ENCODE measurements at places on chromosomes 2 and 18.

GRCh38 chr2:238644095-238645081 is 203.5 kb upstream of the TWIST2 start:
- peak; percentile 82 for DNase-seq

- DNase-seq: no peak
Observed at GRCh38 chr18:9217743-9218451, 81.3 kb downstream of the ANKRD12 start.

DNA sequence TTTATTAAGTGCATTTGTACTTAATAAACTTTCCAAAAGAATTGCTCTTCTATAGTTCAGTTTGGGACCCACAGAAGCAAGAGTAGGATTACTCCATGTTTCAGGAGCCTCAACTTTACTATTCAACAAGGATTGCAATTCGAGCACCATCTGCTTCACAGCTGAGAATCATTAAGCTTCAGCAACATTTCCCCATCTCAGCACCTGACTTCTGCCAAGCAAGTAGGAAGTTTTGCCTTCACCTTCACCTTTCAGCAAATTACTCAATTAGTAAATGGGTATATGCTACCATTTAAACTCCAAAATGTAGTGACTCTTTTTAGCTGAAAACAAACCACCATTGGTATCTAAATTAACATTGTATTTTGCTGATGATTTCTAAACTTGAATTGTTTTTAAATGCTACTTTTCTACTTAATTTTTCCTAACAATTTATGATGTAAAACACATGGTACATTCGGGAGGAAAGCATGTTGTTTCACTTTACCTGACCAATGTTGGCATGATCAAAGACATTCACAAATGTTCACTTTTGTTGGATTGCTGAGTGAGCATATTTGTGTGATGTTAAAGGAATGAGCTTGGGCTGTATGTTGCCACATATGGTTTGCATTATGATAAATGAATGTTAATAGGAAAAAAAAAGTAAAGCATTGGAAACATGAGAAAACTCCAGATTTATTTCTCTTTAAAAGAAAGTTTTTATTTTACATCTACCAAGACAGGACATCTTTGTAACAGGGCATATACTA is 159.2 kb downstream of the GULP1 start:
- DNase-seq: peak; percentile 78

GRCh38 chr2:49177194-49177593 is 22.9 kb upstream of the FSHR start:
- DNase-seq: no peak

DNA sequence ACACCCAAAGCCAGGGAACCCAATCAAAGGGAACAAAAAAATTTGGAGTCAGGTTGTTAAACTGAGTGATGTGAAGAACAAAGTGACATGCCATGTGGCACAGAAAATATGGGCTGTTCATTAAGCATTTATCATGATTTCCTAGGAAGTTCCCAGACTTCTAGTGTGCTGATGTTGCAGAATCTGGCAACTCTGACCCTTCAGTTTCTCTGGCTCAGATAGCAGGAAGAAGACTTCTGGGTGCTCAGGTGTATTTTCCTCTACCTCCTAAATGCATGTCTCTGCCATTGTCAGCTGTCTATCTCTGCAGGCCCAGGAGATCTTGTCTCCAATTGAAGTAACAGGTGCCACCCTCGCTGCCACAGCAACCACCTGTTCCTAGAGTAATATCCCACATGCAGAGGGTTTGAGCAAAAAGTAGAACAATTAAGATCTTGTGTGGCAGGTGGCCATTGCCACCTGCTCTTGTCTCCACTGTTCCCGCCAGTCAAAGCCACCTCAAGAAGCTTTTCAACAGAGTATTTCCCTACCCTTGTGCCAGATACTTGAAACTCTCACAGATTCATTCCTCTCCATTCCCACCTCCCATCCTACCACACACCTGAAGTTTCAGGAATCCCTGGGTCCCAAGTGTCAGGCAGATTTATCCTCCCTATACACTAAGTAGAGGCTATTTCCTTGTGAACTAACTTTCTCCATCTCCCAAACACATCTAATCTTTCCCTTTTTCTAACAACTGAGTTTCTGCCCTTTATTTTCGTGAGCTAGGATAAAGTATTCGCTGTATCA is 533.7 kb upstream of the CHAC2 start:
- no peak for DNase-seq

- no peak for DNase-seq
Observed at GRCh38 chr2:10738192-10738591, 16.8 kb downstream of the ATP6V1C2 start.

DNA sequence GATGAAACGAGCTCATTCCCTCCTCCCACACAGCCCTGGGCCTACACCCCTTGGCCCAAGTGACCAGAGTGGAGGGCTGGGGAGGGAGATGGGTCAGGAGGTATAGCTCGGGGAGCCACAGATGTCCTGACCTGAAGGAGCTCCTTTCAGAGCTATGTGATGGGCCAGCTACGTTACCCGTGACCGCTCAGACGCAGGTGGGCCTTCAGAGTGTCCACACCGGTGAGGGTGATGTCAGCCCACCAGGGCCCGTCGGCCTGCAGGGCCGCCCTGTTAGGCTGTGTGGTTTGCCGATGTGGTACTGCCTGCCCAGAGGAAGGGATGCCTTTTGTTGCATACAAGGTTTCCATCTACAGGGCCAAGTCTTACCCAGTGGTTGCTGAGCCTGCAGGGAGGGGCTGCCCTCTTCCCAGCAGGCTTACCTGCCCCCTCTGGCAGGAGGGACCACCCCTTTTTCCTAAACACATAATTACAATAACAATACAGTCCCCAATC is 41.8 kb upstream of the FOSL2 start:
- no peak for DNase-seq

GRCh38 chr2:101344137-101344536 is 35.6 kb upstream of the RNF149 start:
- no peak for DNase-seq

DNA sequence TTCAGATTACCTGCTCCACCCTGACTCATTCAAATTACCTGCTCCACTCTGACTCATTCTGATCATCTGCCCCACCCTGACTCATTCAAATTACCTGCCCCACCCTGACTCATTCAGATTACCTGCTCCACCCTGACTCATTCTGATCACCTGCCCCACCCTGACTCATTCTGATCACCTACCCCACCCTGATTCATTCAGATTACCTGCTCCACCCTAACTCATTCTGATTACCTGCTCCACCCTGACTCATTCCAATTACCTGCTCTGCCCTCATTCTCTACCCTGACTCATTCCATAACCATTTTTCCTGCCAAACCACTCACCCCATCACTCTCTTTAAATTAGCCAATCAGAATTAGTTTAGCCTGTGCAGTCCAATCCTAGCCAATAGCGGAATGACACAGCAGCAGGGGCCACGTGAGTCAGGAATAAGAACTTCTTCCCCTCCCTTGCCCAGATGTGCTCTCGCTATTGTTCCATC is 26.2 kb downstream of the CFAP53 start:
- no peak for DNase-seq

DNA sequence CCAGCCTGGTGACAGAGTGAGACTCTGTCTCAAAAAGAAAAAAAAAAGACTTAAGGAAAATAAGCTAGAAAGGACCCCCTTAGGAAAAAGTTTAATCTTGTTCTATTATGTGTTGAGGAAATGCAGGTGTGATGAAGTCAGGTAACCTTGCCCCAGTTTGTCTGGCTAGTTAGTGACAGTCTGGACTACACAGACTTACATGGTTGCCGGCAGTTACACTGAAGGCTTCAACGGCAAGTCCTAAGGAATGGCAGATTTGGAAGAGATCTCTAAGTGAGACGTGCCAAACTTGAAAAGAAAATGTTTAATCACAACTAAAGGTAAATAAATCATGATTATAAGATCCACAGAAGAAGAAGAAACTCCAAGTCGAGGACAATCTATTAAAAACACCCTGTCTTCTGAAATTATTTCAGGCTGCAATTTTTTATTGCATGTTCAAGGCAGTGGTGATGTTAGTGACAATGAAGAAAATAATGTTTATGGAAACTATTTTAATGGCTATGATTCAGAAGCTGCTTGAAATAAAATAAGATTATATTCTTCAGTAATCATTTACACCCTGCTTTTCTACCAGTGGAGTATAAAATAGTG is 84.2 kb downstream of the TTC27 start:
- DNase-seq: peak; percentile 61

DNA sequence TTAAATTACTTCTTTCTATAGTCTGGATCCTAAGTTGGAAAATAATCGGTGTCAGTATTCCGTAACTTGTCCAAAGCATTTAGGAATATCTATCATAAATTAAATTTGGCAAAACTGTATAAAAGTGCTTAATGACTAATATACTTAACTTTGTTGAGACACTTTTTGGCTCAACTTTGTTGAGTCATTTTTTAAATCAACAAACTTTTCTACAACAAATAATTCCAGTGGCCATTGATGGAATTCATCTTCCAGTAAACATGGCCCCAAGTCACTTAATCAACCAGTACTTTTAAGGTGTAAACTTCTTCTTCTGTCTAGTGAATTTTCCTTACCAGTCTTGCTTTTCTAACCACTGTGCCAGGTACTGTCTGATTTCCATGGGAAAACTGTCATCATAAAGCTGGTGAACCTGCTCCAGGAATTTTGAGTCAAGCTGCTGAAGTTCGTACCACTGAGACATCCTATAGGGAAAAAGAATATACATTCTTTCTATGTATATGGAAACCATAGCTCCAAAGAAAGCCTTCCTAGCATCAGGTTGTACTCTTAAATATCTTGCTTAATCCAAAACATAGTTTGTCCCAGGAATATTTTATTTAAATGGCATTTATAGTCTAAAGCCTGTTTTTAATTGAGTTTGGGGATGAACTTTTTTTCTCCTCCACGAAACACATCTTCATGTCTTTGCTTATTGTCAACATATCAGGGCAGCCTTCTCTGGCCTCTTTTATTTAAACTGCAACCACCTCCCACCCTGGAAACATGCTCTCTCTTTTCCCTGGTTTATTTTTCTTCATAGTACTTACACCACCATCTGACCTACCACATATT is 4.2 kb downstream of the STAT1 start:
- DNase-seq: no peak

DNA sequence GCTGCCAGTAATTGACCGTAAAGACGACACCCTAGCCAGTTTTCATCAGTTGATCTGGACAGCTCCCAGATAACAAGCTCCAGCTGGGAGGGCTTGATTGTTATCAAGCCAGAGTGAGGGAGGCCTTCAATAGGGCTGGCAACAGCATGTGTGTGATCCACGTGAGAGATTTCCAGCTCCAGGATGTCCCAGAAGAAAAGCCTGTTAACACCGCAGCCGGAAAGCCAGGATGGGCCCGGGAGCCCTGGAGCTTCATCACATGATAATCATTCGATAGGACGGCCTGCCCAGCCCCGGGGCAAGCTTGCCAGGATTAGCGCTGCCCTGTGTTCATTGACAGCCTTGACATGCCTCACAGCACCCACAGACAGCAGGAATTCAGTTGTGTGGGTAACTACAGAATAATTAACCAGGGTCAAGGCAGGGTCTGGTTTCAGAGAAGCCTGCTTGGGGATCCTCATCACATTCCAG is 182.5 kb downstream of the C1D start:
- peak; percentile 46 for DNase-seq

DNA sequence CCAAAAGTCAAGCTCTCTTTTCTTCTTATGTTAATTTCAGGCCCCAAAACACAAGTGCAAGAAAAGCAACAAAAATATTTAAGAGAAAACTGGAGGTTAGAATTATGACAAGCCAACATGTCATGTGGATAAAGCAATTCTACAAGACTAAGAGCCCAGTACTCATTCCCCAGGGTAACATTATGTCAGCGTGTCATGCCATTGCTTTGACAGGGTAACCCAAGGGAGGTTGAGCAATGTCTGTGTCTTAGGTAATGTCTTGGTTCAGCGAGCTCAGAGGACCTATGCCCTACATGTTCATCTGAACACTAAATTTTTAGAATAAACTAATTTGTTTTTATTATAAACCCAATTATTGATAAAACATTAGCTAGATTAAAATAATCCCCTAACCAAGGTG is 173.2 kb upstream of the ZNF804A start:
- DNase-seq: no peak

- DNase-seq: no peak
Observed at GRCh38 chr18:59898609-59899297, 1.0 kb upstream of the PMAIP1 start.

- DNase-seq: peak; percentile 14
Observed at GRCh38 chr2:152710713-152711112, 6.5 kb downstream of the PRPF40A start.

DNA sequence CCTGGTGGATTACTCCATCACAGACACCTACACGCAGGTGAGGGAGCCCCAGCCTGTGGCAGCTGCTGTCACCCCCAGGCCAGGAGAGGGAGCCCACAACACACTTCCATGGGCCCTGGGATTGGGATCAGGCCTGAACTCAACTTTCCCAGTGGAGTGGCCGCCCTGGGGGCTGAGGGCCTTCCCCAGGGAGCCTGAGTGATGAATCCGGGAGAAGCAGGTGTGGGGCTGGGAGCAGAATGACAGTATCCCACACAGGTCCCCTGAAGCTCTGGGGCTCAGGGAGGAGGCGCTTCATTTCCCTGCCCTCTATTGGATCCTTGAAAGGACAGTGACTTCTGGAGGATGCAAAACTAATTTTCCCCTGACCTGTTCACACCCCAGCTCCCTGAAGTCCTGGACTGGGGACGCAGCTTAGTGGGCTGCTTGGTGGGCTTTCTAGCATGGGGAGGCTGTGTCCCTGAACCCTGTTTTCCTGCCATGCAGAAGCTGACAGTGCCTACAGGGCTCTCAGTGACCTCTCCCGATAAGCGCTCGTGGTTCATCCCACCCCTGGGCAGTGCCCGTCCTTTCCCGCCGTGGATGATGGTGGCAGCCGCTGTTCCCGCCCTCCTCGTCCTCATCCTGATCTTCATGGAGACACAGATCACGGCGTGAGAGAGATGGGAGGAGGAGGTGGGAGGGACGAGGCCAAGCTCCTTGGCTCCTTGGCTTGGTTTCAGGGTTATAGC is 11.0 kb downstream of the SLC4A3 start:
- no peak for DNase-seq

- DNase-seq: no peak
Observed at GRCh38 chr2:6080932-6081753, 389.0 kb downstream of the SOX11 start.

DNA sequence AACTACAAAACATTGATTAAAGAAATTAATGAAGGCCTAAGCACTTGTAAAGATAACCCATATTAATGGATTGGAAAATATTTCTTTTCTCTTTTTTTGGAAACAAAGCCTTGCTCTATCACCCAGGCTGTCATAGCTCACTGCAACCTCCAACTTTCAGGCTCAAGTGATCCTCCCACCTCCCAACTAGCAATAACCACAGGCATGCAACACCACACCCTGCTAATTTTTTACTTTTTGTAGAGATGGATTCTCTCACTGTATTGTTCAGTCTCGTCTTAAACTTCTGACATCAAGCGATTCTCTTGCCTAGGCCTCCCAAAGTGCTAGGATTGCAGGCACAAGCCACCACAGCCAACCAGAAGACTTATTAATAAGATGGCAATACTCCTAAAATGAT is 73.4 kb upstream of the NDUFV2 start:
- peak; percentile 13 for DNase-seq
